ENCODE measurements at places on chromosomes 16 and 17.

DNA sequence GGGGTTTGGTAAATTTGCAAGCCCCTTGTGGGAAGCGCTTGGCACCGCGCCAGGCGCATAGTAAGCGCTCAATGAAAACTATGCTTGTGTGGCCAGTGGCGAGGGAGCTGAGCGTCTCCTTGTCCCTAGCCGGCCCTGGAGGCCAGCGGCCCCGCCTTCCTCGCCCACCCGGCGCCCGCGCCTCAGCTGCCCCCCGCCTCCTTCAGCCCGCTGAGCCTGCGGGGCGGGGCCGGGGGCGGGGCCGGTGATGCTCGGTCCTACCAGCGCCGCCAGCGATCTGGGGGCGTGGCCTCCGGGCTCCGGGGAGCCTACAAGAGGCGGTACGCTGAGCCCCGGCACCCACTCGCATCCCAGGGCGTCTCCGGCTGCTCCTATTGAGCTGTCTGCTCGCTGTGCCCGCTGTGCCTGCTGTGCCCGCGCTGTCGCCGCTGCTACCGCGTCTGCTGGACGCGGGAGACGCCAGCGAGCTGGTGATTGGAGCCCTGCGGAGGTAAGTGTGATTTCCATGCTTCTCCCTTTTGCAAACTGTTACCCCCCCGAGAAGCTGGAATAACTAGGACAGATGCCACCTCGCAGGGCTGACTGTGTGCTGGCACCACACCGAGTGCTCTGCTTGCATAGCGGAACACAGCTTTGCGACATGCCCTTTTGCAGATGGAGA is at the start of gene CRISPLD2:
Gene CRISPLD2 (plus strand): TSS at position 342 of the 661 bp plus-strand sequence. CDS start 18,511 bp downstream, outside the sequence.
- peak; percentile 74 for DNase-seq

- DNase-seq, result no peak
Observed at GRCh38 chr17:81336930-81337325, 41.8 kb upstream of the SLC38A10 start.

- no peak for DNase-seq
Observed at GRCh38 chr17:3972931-3973330, 8.7 kb upstream of the ATP2A3 start.

DNA sequence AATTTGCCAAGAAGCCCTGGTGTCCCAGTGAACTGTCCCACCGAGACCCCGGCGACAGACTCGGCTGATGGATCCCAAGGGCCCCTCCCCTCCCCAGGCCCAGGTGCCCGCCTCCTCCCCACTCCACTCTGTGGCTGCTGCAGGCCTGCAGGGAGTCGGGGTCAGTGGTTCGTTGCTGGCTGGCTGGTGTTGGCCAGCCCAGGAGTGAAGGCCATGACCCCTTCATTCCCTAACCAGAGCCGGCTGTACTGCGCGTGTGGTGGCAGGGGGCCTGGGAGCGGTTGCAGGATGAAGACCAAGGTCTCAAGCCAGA is 9.2 kb upstream of the TBX2 start:
- no peak for DNase-seq

GRCh38 chr17:82615084-82616020 is 32.9 kb downstream of the WDR45B start:
- DNase-seq, result peak; percentile 55

- DNase-seq, result no peak
Observed at GRCh38 chr16:58488531-58488930, 11.4 kb upstream of the NDRG4 start.

GRCh38 chr16:10942352-10943063 is at the start of gene DEXI:
Gene DEXI (minus strand): TSS chr16:10942468. CDS start chr16:10942005, 463 bp downstream.
- peak; percentile 89 for DNase-seq

GRCh38 chr16:89478576-89479221 is 11.7 kb downstream of the ANKRD11 start:
- DNase-seq, result no peak

GRCh38 chr16:14523632-14524031 is 106.4 kb downstream of the PARN start:
- DNase-seq, result no peak

GRCh38 chr17:60223456-60223855 is 73.7 kb downstream of the CA4 start:
- no peak for DNase-seq

- no peak for DNase-seq
Observed at GRCh38 chr17:10737736-10738135, 7.9 kb upstream of the TMEM220 start.

DNA sequence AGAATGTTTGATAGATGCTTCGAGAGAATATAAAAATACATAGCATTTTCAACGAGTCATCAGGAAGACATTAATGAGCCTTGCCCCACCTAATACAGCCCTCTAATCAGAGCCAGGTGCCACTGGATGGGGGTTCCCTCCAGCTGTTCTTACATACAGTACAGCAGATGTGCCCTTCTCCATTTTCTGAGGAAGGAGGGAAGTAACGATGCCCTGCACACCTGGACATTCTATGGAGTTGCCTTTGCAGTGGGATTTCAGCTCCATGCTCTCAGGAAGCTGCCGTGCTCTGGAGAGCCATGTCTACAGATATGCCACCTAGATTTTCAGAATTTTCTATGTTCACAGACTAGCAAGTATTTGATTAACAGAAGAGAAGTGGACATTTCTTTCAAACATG is 36.3 kb downstream of the CDRT15 start:
- no peak for DNase-seq

DNA sequence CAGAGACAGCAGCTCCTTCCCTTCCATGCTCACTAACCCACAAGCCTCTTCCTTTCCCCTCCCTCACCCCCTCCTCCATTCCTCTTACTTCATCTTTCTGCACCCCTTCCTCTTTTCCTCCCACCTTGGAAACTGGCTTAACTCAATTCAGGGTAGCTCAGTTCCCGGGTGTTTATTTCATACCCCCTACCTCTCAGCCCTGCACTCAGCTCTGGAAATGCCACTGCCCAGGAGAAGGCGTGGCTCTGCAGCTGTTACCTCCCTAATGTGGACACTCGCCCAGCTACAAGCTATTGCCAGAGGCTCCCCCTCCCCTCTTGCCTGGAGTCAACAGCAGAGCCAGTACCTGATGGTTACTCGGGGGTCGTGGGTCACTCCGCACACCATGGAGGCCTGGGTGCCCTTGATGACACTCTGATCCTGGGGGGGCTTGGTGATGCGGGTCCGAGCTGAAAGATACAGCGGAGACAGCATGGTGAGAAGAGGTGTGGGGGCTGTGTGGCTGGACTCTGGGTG is 118.4 kb upstream of the CDC42EP4 start:
- no peak for DNase-seq

Data from NCI-H1930 (cell line).